ENCODE measurements at places on chromosomes 6 and 20.

DNA sequence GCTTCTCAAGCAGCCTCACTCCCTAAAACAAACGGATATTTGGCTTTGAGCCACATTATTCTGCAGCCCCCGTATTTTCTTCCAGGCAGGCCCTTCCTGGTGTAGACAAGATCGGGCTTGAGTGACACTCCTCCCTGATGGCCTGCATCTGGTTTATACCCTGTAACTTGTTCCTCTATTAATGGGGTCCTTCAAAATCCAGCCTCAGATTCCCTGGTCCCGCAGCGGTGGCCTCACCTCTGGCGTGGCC, 375 bp upstream of the TMEM14C start:
- no peak for DNase-seq

DNA sequence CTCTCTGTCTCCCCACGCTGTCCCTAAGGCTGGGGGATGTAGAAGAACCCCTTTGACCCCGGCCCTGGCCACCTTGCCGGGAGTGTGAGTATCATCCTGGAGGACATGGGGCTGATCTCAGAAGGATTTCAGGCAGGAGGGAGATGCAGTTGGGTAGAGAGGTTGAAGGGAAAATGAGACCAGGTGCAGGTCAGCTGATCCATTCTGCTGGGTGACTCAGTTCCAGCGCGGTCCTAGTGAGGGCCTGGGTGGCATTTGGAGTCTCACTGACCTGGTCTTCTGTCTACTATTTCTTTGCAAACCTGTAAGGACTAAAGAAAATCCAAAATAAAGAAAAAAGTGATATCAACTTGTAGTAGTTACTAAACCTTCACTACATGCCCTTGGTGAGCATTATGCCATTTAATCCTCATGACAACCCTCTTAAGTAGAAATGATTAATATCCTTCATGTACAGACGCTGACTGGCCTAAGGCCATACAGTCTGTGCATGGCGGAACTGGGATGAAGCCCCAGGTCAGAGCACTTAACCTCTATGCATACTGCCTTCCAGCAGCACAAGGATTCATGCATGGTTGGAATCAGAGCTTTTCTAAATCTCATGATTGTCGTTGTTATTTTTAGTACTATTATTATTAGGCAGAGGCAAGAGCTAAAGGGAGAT, 106.3 kb downstream of the ZDHHC14 start:
- no peak for DNase-seq

DNA sequence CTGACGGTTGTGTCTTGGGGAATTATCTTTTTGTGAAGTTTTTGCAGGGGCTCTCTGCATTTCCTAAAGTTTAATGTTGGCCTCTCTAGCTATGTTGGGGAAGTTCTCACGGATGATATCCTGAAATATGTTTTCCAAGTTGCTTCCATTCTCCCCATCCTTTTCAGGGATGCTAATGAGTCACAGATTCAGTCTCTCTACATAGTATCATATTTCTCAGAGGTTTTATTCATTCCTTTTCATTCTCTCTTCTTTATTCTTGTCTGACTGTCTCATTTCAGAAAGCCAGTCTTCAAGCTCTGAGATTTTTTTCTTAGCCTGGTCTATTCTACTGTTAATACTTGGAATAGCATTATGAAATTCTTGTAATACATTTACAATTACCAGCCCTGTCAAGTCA, 61.3 kb downstream of the UNC5CL start:
- DNase-seq = no peak

DNA sequence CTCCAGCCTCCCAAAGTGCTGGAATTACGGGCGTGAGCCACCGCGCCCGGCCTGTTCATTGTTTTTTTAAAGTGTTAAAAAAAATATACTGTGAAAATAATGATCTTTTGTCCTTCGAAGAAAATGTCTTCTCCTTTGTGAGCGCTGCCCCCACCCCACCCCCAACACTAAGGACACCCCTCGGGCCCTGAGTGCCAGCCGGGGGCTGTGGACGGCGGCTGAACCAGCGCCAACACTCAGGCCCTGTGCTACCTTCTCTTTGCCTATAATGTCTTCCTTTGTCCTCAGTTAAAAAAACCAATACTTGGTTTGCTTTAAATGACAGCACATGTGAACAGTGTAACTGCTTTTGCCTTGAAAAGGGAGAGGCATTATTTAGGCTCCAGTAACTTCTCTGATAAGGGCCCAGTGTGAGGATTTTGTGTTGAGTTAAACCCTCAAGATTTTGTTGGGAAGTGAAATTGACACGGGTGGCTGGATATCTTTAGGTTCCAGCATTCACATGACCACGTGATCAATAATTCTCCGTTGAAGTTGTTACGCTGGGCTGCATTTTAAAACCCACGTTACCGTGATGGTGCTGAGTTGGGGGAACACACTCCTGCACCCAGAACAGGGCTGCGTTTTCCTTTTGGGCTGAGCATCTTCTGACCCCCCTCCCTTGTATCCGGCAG, 9.5 kb upstream of the ADRM1 start:
- no peak for DNase-seq

- no peak for DNase-seq
Observed at GRCh38 chr6:252775-253535, 39.3 kb upstream of the DUSP22 start.

DNA sequence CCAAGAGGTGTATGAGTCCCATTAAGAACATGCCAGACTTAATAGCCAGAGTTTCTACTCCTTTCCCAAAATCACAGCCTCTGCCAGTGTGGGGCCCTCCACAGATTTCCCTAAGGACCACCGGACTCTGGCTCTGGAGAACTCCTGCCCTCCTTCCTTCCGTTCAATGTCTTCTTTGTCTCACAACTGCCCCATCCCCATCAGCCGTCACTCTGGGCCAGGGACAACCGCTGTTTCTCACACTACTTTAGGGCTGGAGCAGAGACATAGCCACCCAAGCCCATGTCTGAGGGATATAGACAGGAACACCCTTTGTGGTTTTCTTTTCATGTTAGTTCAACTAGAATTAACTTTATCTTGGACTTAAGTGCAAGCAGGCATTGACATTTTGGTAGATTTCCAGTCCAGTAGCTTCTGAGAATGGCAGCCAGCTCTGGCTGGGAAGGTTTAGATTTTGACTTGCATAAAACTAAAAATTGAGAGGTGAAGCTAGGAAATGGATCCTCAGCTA, 6.7 kb upstream of the ACSS1 start:
- no peak for DNase-seq

All from HCEC 1CT (cell line).